ENCODE measurements at places on chromosomes 2 and 18.

GRCh38 chr2:105791229-105791628 lies 46.5 kb downstream of the NCK2 start:
- no peak for DNase-seq

GRCh38 chr2:151238527-151239487 lies 22.9 kb downstream of the RBM43 start:
- peak; percentile 79 for DNase-seq

DNA sequence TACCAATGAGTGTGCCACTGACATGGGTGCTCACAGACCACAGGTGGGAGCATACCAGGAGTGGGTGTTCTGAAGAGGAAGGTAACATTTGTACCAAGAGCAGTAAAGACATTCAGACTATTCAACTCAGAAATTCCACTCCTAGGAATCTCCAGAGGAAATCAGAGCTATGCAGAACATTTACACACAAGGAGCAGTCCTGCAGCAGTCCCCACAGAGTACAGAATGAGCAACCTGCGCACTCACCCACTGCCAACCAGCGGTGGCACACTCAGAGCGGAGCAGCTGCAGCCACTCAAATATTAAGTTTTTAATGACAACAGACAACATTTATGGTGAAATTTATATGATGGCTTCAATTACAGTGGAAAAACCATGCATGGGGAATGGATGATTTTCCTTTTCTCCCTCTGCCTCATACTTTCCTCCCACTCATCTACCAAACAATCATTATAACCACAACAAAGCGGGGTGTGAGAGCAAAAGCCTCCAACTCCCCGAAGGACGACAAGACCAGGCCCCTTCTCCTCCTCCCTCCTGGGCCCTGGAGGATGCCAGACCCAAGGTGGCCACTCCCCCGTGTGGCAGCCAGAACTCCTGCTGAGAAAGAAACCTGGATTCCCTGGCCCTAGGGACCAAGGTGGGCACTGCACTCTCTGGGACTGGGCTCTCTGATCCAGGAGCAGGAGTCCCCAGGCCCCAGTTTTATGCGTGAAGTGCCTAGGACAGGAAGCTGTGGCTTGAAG lies 5.4 kb downstream of the HS6ST1 start:
- peak; percentile 36 for DNase-seq

DNA sequence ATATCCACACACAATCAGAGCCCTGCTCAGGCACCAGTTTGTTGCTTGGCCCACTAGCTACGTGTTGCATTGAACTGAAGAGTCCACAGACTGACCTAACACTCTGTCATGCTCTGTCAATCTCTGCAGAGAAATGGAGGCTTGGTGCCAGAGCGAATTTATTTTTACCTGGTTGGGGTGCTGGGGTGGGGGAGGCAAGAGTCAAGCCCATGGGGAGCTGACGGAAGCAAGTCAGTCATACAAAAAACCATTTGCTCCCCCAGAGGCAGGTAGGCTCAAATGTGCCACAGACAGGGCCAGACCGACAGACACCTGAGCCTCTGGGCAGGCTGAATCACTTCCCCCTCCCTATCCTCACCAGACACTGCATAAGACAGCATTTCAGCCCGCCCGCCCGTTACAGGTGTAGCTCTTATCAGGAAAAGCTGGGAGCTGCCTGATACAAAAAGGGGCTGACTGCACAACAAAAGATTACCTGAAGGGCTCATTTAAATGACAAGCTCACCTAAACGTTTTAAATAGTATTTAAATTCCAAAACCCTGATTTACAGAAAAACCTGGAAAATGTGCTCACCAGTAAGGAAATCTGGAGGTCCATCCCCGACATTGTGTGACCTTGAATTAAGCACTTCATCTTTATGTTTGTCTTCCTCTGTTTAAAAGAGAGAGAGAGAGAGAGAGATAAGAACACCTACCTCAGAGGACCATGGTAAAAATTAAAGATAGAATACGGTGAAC lies 2.1 kb upstream of the PCBP1 start:
- peak; percentile 87 for DNase-seq

DNA sequence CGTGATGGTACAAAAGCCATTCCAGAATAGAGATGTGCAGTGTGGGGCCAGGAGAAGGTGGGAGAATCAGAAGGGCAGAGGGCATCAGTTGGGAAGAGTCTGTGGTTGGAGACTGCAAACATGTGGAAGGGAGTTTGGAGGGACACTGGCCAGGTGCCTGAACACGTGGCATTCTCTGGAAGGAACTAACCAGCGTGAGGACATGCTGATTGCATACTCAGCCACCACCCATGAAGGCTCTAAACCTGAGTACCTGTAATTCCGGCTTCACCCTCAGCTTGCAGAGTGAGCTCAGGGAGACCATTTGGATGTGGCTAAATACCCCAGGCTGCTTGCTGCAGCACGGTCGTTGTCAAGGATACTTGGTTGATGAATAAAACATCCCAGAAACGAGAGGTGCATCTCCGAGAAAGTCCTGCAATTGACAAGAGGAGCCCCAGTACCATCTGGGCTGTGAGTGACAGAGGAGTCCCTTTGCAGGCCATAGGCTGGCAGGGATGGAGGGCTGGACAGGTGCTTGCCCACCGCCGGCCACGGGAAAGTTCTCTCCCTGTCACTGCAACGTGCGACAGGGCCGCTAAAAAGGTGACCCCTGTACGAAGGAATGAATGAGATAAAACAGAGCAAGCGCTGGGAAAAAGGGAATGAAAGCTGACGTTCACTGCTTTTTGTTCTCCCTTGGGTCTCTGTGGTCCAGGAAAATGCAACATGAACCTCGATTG lies 5.0 kb downstream of the ACKR3 start:
- DNase-seq = peak; percentile 32

DNA sequence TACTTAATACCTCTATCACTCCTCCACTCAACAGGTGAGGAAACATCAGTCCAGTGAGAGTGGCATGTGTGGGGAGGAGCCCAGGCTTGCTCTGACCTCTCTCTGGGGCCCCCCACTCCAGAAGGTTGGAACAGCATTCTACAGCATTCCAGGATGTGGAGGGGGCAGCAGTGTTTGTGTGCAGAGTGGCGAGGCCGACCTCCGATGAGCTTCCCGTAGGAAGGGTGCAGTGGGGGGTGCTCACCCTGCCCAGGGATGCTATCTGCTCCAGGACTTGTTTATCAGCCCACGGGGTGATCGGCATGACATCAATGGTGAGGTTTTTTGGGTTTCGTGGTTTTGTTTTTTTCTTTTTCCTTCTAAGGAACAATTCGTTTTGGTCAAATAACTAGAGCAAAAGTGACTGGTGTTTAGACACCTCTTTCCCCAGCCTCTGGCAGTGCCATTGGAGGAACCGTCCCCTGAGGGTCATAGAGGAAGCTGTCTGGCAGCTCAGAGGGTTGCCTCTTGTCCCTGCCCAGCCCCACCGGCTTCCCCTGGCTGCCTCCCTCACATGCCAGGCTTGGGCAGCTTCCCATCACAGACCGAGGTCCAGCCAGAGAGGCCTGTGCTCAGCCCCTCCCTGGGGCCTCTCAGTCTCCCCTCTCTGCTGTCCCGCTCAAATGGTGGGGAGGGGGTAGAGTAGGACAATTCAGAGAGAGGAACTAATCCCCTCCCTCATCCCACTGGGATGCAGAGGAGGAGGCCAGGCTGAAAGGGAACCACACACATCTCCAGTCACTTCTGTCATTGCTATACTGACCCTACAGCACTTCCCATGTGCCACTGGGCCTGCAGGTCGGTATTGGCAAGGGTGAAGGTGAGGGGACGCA lies 96.5 kb downstream of the ZFP36L2 start:
- no peak for DNase-seq

DNA sequence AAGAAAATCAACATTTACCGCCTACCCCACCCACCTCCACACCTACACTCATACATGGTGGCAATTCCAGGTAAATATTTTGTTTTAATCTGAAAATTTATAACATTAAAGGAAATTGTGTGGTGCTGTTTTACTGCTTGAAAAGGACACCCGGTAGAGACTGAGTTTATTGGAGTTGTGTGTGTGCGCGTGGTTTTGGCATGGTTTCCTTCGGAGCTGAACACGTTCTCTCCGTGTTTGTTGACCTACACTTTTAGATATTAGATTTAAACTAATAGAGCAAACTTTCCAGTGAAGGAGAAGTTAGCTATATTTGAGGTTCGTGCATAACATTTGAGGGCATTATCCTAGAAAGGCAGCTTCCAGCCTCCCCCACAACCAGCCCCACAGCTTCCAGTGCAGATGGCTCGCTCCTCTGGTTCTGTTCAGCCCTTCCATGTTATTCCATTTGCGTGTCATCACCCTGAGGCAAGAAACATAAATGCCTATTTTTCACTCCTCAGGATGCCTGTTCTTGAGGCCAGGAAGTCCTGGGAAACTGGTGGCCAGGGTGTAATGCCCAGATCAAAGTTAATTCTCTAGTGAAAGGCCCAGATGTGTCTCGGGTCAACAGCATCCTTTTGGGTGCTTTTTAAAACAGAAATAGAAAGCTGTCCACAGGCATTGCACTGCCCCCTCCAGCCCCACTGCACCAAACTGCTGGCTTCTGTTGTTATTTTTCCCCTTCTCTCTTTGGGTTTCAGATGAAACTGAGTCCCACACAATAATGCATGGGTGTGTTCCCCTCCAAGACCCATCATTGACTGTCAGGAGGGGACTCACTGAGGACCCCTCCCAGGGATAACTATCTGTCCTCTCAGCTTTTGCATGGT lies 190.2 kb downstream of the SETBP1 start:
- peak; percentile 23 for DNase-seq

DNA sequence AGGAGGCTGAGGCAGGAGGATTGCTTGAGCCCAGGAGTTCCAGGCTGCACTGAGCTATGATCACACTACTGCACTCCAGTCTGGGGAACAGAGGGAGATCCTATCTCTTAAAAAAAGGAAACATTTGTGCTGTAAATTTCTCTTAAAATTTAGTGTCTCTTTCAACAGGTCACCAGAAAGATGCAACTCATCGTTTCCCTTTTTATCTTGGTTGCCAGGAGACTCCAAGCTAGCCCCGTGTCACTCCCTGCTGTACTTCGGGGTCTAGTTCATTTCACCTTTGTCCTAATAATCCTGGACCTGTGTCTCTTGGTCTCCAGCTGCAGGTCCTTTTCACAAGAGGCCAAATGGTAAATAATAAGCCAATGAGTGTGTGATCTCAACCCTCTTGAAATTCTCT lies 7.1 kb downstream of the HS1BP3 start:
- no peak for DNase-seq

DNA sequence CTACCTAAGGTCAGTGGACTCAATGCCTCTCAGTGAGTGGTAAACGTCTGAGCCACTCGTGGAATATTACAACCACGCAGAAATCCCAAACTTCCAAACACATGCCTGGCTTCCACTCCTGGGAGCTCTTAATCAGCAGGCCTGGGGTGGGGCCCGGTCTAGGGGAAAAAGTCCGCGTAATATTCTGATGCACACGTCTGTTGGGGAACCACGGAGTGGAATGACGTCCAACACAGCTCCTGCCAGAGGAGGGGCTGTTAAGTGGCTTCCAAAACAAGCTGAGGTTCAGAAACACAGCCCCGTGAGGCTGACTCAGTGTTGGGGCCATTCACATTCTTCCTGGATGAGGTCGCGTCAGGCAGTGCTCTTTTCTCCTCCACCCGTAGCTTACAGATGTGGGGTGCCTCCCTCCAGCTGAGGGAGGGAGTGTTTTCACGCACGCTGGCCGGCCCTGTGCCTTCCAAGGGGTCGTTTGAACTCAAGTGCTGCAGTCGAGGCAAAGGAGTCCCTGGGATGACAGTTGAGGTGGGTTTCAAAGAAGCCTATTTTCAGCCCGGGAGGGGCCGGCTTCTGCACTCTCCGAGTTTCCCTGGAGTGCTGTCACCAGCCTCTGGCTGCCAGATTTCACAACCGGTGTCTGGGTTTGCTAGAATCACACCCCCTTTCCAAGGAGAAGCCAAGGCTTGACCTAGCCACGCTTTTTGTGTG lies 73.1 kb downstream of the ACKR3 start:
- DNase-seq = peak; percentile 97

DNA sequence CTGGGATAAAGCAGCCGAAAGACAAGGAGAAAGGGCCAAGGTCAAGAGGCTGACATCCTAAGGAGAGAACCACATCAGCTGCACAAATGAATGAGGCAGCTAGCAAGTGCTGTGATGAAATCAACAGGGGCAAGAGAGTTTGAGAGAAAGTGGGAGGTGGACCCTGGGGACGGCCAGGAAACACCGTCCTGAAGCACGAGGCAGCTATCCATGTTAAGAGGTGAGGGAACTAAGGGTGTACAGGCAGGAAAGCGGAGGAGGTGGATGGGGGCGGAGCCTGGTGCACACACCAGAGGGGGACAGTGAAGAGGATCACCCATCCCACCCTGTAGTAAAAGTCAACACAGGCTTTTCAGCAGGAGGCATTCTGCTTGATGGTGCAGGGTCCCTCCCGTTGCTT lies 52.4 kb downstream of the HDLBP start:
- DNase-seq = no peak

DNA sequence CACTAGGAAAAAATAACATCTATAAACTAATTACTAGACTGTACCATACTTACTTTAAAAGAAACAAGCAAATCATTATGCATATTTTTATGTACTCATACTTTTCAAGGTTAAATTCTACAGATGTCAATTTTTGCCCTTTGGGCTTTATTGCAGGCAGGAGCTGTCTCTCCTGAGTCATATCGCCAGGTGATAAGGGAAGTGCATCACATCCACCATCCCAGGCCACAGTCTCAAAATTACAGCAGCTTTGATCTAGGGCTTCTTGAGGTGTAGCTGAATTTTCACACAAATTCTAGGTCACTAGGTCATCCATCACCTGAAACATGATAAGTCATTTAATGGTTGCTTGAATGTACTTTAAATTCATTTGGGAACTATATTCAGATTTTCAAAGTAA lies 38.4 kb upstream of the FRZB start:
- DNase-seq = no peak

DNA sequence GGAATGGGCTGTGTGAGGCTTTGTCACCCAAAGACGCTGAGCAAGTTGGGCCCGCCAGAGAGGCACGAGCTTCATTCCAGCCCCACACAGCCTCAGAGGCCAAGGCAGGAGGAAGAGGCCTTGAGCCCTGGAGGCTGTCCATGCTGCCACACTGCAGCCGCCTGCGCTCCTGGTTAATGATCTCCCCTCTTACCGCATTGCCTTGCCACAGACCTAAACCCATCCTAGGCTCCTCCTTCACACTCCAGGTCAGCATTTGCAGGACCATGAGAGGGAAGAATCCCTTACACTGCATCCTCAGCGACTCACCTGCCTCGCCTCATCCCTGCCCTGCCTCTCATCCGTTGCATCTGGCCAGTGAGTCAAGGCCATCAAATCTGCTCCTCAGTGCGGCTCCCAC lies 24.6 kb downstream of the KIF3C start:
- peak; percentile 37 for DNase-seq

DNA sequence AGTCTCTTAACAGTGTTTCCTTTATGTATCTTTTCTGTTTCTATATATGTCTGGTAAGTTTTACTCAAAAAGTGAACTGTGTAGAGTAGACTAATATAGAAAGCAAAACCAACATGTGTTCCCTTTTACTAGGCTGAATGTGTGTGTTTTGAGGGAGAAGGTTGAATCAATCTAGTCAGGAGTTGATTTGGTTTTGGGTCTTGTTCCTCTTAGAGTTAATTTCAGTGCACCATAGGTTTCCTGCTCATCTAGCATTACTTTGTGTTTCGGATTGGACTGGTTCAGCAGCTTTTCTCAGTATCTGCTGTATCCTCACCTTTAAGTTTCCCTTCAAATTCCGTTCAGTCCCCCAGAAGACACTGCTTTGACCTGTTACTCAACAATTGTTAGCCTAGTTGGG lies 52.0 kb upstream of the TRIM43 start:
- no peak for DNase-seq
